ENCODE measurements at places on chromosomes 13 and 19.

- DNase-seq = no peak
These were observed 482.0 kb downstream of the UQCRFS1 start for GRCh38 chr19:28730791-28731512.

DNA sequence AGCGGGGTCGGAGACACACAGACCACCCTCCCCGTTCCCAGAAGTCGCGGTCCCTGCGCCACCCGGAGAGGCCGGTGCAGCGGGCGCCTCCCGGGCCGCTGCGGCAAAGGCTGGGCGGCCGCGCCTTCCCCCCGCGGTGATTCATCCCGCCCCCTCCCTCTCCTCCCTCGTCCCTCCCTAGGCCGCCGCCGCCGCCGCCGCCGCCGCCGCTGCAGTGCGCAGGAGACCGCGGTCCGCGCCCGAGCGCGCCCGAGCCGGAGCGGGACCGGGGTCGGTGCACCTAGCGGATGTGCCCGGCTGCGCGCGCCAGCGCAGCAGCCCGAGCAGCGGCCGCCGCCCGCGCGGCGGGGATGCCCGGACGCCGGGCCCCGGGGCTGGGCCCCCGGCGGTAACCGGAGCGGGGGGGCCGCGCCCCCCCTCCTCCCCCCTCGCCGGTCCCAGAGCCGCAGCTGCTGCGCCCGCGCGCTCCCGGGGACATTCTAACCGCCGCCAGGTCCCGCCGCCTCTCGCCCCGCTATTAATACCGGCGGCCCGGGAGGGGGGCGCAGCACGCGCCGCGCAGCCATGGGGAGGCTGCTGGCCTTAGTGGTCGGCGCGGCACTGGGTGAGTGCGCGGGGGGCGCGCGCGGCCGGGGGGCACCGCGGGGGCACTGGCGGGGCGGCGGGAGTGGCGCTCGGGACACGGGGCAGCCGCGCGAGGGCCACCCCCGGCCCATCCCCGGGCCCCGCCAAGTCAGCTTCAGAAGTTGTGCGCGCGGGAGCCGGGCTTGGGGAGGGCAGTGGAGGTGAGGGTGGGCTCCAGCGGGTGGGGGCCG lies at the start of gene SCN1B:
Gene SCN1B, plus strand, starts transcription at position 214 of the 815 bp plus-strand sequence. Its CDS starts 351 bp downstream, at position 565.
- peak; percentile 55 for DNase-seq

DNA sequence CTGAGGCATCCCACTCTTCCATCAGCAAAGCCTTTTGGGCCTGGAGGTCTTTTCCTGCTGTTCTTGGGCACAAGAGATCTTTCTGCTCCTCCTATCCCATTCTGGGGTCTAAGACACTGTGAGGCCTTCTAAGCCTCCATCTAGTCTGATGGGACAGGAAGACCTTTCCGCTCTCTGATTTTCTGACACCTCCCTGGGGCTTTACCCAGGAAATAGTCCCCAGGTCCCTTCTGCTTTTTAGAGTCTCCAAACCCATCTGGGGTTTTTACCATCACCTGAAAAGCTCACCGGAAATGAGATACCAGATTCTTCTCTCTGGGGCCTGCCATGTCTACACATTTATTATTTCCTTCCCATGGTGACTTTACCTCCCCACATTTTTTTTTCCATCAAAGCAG lies 21.1 kb downstream of the CLEC17A start:
- DNase-seq = no peak

DNA sequence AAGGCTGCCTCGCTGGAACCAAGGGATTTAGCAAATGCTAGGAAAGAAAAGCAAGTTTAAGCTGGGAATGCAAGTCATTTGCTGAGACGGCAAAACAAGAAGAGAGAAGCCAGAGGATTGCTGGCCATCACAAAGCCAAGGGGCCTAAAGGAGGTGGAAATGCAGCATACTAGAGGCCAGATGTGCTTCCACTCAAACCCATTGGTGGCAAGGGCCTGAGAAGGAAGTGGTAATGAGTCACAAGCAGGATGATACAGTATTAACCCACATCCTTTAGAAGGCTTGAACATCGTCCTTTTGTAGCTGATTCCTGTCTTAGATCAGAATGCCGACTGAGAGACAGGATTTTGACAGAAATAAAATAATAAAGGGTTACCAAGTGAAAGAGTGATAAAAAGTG lies 68.2 kb downstream of the ITGBL1 start:
- no peak for DNase-seq

- no peak for DNase-seq
These were observed 9.1 kb upstream of the C19orf12 start for GRCh38 chr19:29724102-29724641.

DNA sequence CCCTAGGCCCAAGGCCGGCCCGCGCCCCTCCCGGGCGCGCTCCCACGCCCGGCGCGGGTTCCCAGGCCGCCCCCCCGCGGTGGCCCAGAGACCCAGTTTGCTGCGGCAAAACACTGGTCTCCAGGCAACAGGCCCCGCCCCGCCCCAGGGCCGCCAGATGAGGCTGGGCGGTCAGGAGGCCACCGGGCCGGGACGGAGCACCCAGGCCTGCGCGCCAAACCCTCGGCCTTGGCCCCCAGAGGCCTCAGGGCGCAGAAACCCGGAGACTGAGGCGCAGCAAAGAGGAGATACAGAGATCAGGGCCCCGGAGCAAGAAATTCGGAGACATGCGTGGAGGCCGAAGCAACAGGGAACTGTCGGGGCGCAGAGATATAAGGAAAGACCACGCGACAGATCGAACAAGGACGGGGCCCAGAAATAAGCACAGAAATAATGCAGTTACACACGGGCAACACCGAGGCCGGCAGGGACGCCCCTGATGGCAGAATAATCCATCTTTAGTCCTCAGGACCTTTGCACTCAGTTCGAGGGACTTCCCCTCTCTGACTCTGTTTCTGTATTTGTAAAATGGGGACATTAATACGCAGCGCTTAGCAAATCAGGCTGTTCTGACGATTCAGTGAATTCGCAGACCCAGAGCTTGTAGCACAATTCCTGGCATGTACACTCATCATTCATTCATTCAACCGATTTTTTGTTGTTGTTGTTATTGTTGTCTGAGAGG lies 20.8 kb upstream of the ERCC1 start:
- peak; percentile 86 for DNase-seq

DNA sequence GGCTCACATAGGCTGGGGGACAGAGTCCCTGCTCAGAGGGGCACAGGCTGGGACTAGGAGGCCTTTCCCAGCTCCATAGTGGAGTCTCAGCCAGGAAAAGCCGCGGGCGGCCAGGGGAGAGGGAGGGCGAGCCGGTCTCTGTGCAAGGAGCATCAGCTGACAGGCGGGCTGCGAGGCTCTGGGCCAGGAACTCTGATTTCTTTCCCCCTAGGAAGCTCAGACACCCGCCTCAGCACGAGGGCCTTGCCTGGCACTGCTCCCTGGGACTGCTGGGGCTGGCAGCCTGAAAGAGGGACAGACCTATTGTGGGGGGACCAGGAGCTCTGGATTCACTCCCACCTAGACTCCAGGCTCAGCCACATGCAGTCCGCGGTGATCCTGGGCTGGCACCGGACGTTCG lies 2.2 kb upstream of the PLK5 start:
- no peak for DNase-seq

GRCh38 chr13:49097374-49097773 lies 121.7 kb downstream of the FNDC3A start:
- DNase-seq = no peak

- DNase-seq = no peak
These were observed 18.6 kb upstream of the RASA3 start for GRCh38 chr13:114151031-114151430.

DNA sequence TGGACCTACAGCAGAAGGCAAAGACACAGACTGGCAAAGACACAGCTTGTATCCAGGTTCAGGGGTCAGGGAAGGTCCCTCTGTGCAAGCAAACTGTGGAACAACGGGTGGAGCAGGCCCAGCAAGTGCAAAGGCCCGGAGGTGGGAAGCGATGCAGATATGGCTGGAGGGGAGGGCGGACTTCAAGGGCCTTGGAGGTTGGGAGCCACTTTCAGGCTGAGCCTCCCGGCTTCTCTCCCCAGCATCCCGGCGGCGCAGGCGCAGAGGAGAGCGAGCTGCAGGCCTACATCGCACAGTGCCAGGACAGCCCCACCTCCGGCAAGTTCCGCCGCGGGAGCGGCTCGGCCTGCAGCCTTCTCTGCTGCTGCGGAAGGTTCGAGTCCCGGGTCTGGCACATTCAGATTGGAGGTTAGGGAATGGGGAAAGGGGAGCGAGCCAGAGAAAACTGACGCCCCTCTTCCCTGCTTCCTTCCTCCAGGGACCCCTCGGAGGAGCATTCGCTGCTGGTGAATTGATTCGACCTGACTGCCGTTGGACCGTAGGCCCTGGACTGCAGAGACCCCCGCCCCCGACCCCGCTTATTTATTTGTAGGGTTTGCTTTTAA lies 2.1 kb upstream of the PNPLA6 start:
- no peak for DNase-seq

DNA sequence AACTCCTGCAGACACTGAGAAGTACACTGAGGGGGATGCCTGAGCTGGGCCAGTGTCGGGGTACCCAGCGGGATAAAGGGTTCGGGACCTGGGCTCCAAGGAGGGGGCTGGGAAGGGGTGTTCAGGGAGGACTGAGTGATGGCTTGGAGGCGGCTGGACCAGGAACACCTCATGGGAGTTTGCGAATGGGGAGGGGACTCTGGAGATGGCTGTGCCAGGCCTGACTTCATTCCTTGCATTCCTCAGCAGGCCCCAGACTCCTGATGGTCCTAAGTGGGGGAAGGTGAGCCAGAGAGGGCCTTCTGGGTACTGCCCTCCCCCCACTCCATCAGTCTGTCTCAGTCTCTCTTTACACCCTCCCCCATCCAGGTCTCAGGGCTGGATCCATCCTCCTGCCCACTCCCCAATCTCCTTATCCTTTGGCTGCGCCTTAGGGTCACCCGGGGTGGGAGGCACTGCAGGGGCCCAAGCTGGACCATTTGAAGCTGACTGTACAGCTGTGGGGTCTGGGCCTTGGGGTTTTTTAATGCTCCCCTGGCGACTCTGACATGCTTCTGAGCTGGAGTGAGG lies 13.8 kb downstream of the PAK4 start:
- no peak for DNase-seq

- DNase-seq = no peak
These were observed 105.4 kb downstream of the URI1 start for GRCh38 chr19:30047432-30047831.

GRCh38 chr13:87810391-87810801 lies 139.2 kb downstream of the SLITRK5 start:
- DNase-seq = no peak

DNA sequence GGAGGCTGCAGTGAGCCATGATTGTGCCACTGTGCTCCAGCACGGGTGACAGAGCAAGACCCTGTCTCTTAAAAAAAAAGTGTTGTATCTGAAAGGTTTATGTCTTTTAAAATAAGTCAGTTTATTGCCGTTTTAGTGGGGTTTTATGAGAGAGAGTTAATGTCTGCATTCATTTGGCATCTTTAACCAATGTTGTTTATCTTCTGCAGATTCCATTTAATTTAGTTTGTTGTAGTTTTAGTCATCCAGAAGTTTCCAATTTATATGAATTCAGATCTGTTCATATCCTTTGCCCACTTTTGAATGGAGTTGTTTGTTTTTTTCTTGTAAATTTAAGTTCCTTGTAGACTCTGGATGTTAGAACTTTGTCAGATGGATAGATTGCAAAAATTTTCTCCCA lies 36.7 kb upstream of the LPAR6 start:
- no peak for DNase-seq

DNA sequence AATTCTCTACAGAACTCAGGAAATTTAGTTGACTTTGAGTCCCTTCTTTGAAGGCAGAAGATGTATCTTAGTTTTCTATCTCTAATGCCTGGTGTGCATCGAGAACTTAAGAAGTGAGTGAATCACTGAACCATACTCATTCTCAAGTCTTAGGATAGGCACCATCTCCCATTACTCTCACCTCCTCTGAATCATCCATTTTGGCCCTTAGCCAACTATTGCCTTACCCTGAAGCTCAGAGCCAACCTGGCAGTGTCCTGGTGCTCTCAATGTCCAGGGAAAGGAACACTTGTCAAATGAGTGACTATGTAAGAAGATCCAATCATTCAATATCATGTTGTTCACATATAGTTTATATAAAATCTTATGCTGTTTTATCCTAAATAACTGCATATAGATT lies 146.6 kb downstream of the RGCC start:
- no peak for DNase-seq

- DNase-seq = no peak
These were observed 157.8 kb downstream of the TNFSF13B start for GRCh38 chr13:108427355-108427754.

DNA sequence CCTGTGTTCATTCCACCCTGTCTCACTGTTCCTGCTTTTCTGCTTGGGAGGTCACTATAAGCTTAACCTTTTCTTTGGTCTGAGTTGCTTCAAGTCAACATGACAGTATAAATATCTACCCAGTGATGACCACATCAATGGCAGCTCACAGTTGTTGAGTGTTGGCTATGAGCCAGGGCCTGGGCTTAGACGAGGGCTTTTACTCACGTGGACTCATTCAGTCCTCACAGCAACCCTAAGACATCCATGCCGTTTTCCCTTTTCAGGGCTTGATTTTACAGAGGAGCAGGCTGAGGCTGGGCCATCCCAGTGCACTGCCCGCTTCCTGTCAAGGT lies 10.2 kb upstream of the CCDC97 start:
- DNase-seq = no peak

- no peak for DNase-seq
These were observed 543.2 kb downstream of the SLITRK6 start for GRCh38 chr13:85255978-85256377.

- no peak for DNase-seq
These were observed 4.2 kb downstream of the GIPC3 start for GRCh38 chr19:3589439-3589838.

GRCh38 chr13:28820099-28821051 lies at the start of gene MTUS2:
TSS of gene MTUS2 (plus strand) at chr13:28820339.
- no peak for DNase-seq

DNA sequence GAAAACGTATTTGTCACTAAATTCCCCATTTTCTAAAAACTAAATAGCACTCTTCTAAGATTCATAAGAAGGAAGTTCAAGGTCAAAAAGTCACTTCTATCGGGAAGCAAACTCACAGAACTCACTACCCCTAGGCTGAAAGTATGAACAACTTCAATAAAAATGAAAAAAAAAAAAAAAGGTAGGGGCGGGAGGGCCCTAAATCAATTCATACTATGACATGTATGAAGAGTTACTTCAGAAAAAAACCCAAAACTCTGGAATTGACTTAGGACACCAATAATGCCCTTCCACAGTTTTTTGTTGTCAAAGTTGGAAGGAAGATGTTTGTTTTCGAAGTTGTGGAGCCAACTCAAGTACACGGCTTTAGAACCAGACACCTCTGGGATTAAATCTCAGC lies 1.1 kb downstream of the SUCLA2 start:
- DNase-seq = no peak

- no peak for DNase-seq
These were observed 12.9 kb upstream of the TPT1 start for GRCh38 chr13:45353895-45354294.

DNA sequence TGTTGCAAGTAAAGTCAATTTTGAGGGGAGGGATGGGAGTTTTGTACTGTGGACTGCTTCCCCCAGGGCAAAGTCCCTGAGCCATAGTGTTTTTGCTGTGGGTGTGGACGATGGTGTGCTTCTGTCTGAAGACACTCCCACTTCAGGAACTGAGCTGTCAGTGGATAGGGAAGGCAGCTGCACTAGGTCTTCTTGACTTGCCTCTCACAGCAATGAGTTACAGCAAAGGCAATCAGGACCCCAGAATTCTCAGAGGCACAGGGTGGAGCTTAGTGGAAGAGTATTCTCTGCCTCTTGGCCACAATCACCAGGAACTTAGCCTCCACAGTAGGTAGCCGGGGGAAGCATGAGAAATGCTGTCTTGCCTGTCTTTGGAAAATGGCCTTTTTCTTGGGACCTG lies 1416.6 kb upstream of the MIR17HG start:
- DNase-seq = no peak

GRCh38 chr19:10975374-10976130 lies 14.7 kb downstream of the SMARCA4 start:
- no peak for DNase-seq

- DNase-seq = no peak
These were observed 46.9 kb upstream of the SLITRK1 start for GRCh38 chr13:83929157-83929556.

GRCh38 chr13:99528547-99528946 lies 27.3 kb downstream of the TM9SF2 start:
- DNase-seq = no peak

Data from T-helper 17 cell (primary cell).